Jurkat, Clone E6-1 (cell line): ENCODE measurements at places on chromosomes 6 and 20.
A peak's percentile ranks its signal among the peaks of the same experiment; 100 is the strongest.

DNA sequence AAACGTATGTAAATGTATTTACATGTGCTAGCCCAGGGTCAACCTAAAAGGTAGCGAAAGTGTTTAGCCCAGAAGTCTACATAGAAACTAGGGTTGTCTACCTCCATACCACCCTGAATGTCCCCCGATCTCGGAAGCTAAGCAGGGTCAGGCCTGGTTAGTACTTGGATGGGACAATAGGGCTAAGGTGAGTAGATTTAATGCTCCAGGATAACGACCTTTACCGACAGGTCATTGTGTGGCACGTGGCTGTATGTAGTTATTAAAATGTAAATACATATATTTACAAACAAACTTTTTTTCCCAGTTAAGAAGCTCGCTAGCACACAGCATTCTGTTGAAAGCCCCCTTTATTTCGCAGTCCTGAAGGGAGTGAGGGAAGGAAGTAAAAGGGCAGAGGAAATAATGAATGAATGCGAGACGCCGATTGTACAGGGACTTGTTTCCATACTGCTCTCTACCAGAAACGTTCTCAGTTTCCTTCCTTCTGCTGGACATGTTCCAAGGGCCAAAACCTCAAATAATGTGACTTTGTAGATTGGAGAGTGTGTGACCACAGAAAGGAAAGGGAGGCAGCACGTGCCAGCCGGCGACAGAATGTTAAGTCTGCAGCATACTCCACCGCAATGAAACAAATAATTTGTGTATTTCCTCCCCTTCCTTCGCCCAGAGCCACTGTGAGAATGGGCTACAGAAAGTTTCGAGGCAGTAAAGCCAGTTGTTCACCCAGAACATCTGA, 612 bp downstream of the ADAT2 start:
- DNase-seq = peak; percentile 53

GRCh38 chr20:45336530-45337366, 11.5 kb downstream of the SDC4 start:
- no peak for DNase-seq

GRCh38 chr20:2145376-2145775, 43.7 kb downstream of the STK35 start:
- DNase-seq = no peak

DNA sequence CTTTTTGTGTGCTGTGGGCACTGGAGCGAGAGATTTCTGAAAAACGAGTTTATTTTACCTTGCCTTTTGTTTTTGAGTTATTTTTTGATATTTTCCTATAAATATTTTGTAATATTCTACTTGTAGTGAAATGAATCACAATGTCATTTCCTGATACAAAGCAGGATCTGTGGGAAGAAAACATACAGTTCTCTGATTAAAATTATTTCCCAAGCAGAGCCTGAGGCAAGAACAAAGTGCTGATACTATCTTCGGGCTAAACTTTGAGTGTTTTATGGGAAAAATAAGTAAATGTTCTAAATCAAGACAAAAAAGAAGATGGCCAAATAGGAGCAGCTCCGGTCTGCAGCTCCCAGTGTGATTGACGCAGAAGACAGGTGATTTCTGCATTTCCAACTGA, 33.7 kb upstream of the ELOVL5 start:
- DNase-seq = no peak

- DNase-seq = no peak
Measured at GRCh38 chr6:12298995-12299394, 8.8 kb downstream of the EDN1 start.

- DNase-seq = no peak
Measured at GRCh38 chr6:18042536-18043145, 55.2 kb upstream of the KIF13A start.

- DNase-seq = no peak
Measured at GRCh38 chr20:21397341-21398108, at the start of gene NKX2-4. Gene NKX2-4 (minus strand): TSS chr20:21397526. CDS start chr20:21397399, 127 bp downstream.

- DNase-seq = no peak
Measured at GRCh38 chr6:52297433-52297832, 12.9 kb upstream of the MCM3 start.

GRCh38 chr6:165575158-165575549, 87.9 kb downstream of the PDE10A start:
- no peak for DNase-seq

- DNase-seq = peak; percentile 60
Measured at GRCh38 chr20:36467076-36467999, 74.0 kb upstream of the MYL9 start.

DNA sequence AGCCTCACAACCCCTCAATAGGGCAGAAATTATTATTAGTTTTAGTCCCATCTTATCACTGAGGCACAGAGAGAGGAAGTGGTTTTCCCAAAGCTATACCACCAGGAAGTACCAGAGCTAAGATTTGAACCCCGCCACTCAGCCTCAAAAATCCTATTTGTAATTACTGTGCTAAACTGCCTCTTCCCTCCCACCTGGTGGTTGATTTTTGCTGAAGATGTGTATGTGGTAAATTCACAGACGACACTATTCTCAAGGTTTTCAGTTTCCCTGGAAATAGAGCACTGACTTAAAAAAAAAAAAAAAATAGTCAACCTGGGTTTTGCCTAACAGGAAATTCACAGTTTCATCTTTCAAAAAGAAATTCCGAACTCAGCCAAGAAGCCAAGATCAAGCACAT, 57.9 kb downstream of the TSHZ2 start:
- peak; percentile 1 for DNase-seq

- DNase-seq = no peak
Measured at GRCh38 chr6:90508753-90509152, 78.1 kb downstream of the MAP3K7 start.

DNA sequence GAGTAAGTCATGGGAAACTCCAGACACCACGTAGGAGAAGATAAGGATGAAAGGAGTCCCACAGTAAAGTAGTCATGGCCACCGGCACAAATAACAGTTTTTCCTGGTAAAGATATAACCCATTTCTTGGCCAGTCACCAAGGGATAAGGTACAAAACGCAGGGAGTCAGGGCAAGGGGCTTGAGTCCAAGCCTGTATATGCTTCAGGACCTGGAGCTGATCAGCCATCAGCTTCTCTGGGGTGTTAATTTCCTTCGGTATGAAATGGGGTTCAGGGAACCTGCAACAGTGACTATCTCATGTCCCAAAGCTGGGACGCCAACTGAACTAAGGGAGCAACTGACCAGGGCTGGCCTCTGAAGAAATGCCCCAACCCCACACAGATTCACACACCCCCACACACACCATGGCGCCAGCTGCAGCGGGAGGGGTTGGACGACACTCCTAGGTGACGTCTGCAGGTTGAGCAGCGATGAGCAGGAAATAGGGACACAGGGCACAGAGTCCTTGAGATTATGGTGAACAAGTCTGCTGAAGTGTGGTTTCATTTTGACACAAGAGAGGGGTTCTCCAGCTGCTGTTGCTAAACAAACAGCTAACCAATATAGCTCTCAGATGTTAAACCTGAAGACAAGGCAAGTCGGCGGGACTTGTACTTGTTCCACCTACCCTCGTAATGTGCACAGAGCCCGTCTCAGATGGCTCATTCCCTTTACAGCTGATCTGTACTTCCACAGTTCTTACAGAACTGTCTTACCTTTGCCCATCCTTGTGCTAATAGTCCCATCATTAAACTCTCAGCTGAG, 7.4 kb upstream of the ADTRP start:
- DNase-seq = peak; percentile 19

DNA sequence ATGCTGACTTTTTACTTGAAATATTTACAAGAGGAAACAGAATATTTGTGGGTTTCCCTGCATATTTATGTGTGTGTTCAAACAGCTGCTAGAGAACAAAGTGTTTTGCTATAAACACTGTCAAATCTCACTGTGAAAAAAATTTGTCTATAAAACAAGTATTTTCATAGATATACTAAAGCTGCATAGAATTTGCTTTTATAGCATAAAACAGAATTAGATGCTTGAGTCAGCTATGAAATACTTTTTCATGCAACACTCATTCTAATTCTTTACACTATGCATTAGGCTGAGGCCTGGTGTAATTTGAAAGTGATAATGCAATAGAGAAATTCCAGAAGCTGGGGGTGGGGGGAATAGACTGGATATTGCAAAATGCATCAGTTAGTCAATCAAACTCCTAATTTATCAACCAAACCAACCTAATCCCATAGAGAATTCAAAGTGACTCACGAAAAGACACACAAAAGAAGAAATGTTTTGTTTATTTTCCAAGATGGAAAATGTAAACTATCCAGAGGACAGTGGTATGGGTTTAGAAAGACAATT, 148.2 kb downstream of the LAMA2 start:
- DNase-seq = no peak

DNA sequence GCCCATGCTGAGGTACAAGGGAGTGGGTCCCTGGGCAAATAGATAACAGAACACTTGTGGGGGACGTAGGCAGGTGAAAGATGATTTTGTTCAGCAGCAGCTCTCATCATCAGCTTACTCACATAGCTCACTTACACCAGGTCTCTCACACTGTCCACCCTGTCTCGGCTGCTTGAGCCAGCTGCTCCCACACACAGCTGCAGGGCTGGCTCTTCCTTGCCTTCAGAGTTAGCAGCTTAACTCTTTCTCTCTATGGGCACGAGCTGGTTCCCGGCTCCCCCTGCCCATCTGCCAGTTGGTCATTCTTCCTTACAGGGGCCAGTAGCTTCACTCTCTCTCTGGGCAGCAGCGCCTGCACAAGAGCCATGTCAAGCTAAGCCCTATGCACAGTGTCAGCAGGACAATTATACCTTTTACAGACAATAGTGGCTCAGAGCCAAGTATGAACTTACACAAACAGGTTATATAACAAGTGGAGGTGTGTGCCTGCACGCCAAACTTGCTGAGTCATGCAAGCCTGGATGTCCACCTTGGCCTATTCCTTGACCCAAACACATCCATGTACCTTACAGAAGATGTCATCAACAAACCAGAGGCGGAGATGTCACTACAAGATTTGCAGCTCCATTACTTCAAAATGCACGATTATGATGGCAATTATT, 18.7 kb downstream of the ZNF391 start:
- no peak for DNase-seq

- DNase-seq = no peak
Measured at GRCh38 chr6:61688165-61688564, 597.9 kb downstream of the KHDRBS2 start.

GRCh38 chr20:8062756-8063155, 43.2 kb upstream of the TMX4 start:
- no peak for DNase-seq

- DNase-seq = no peak
Measured at GRCh38 chr6:150964765-150965164, 99.3 kb downstream of the MTHFD1L start.

DNA sequence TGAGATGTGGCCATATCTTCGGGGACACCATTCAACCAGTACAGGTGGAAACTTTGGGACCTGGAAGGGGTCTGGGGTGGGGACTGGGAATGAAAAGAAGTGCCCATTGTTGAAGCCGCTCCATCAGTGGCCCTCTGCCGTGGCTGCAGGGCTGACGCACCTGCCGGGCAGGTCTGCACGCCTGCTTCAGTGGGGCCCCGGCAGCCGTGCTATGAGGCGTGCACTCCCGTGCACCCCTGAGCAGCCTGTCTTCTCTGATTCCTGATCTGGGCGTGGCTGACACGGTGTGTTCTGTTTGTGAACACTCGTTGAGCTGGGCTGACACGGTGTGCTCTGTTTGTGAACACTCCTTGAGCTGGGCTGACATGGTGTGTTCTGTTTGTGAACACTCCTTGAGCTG, 155.9 kb downstream of the TAF4 start:
- no peak for DNase-seq

DNA sequence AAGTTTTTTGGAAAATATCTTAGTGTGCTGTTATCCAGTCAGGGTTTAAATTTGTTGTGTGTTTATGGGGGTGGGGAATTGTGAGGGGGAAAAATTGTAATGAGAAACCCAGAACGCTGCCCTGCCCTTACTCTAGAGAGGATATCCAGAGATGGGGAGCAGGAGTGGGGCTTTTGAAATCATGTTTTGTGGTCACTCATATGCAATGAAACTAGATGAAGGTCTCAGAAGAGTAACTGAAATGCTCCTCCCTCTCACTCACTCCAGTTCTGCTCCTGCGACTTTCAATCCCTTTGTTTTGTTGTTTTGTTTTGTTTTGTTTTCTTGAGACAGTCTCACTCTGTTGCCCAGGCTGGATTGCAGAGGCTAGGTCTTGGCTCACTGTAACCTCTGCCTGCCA, 100.0 kb downstream of the CRYBG1 start:
- no peak for DNase-seq

DNA sequence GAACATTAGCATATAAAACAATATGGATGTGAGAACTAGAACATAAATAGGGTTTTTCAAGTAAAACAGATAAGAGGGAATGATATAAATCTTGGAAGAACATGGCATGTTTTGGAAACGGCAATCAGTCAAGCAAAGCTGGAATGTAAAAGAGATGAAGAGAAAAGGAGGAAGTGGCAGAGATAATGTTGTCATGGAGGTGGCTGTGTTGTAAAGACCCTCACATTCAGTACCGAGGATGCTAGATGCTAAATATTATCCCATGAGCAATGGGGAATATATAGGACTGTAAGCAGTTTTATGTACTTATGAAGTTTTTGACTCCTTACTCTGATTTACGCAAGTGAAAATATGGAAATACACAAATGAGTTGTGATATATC, 702 bp upstream of the RHAG start:
- no peak for DNase-seq

DNA sequence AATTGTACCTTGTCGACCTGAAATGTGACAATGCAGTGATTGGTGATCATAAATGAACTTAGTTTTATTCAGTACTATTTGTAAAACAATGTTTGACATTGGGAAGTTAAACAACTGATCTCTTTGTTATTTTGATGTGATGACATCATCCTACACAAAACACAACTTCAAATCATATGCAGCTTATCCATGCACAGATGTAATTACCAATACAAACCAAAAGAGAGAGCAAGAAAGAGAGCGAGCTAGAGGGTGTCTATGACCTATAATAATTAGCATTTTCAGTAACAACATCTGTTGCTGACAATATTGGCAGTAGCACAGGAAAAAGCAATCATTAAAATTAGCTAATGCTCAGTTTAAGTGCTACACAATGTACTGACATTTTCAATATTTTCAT, 320.9 kb downstream of the UTRN start:
- DNase-seq = no peak

- no peak for DNase-seq
Measured at GRCh38 chr20:62732031-62732760, 23.6 kb downstream of the NTSR1 start.

DNA sequence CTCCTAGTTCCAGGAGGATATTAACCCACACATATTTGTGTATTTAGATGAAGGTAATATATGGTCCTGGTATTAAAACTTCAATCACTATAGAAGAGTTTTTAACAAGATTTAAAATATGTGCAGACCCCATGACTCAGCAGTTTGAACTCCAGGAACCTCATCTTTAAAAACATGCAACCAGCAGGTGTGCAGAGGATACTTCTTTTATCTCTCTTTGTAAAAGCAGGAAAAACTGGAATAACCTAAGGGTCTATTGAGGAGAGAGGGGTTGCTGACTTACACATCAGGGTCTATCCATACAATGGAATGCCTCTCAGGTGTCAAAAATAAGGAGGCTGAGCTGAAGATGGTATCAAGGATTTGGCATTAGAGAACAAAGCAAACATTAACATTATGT, 36.9 kb upstream of the TFAP2C start:
- no peak for DNase-seq

- no peak for DNase-seq
Measured at GRCh38 chr20:14098261-14098660, 102.9 kb downstream of the MACROD2 start.

GRCh38 chr6:150537893-150538292, 61.8 kb upstream of the PLEKHG1 start:
- DNase-seq = no peak

GRCh38 chr6:89251170-89251569, 34.0 kb upstream of the GABRR1 start:
- no peak for DNase-seq

GRCh38 chr20:42779216-42779615, 410.5 kb downstream of the PTPRT start:
- no peak for DNase-seq
